Tibial nerve (tissue), 4 donors: ENCODE measurements at places on chromosomes 12 and 14. TPM values are rescaled to one million over a fixed set of nuclear protein-coding genes. Genes with fewer than 3 reads are reported as not detected.

SOX5 gene
- total RNA-seq: 41.9 TPM

SLCO1B1 gene
- total RNA-seq: 0.78 TPM

LPAR5 gene
- 11.4 TPM for total RNA-seq

GLIPR1L1 gene
- total RNA-seq: not detected

OTX2 gene
- not detected for total RNA-seq

FGD4 gene
- 78.3 TPM for total RNA-seq

TAS2R14 gene
- total RNA-seq: 2.0 TPM

OR11H7 gene
- not detected for total RNA-seq

CLEC2A gene
- not detected for total RNA-seq

DNA sequence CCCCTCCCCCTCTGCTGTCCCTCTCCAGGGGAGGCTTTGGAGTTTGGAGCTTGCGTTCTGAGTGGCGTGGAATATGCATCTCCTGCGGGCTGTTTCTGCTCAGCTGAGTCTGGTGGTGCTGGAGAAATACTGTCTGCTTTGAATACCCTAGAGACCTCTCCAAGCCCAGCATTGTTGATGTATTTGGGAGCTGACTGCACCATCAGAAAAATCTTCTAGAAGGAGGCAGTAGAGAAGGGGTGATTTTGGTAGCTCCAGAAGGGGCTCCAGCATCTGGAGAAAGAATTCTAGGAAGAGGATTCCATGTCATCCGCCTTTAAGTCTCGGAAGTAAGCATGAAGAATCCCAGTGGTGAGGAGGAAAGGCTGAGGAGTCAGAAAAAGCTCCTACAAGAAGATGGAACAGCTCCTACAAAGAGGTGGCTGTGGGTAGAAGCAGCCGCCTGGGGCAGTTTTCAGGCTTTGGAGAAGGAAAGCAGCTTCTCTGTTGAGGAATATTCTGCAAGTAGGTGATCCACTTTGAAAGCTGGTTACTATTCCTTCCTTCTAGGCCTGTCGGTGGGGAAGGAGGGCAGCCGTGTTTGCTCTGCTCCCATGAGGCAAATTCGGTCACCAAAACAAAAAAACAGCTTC is 9.7 kb downstream of the MLXIP start:
- no peak overlapping the region for H3K4me3 ChIP-seq
- no peak for DNase-seq
- no peaks in the 10 kb centered on the region for H3K4me1 ChIP-seq

GRCh38 chr14:97306133-97306759 is 509.1 kb downstream of the VRK1 start:
- no peaks in the 10 kb centered on the region for H3K36me3 ChIP-seq
- no peak for DNase-seq
- H3K27me3 ChIP-seq: no peaks in the 10 kb centered on the region

GRCh38 chr12:21828136-21828775 is 53.8 kb upstream of the KCNJ8 start:
- H3K4me3 ChIP-seq: no peak overlapping the region
- no peaks in the 10 kb centered on the region for H3K27me3 ChIP-seq
- H3K4me1 ChIP-seq: no peaks in the 10 kb centered on the region
- H3K36me3 ChIP-seq: no peaks in the 10 kb centered on the region
- DNase-seq: no peak

DNA sequence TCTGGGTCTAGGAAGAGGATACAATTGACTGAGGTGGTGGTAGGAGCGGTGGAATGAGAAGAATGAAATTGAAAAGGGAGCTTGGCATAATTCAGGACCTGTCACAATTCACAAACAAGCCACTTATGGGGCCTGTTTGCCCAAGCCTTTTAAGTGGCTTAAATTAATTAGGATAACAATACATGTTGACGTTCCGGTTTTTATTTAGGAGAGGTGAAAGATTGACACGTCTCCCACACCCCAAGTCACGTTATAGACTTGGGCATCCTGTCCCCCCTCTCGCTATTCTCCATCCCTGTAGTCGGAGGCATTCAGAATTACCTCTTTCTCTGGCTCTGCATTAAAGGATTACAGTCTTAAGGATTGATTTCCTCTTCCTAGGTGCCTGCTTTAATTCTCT is 954 bp upstream of the CALCOCO1 start:
- H3K27me3 ChIP-seq: no peaks in the 10 kb centered on the region
- H3K27ac ChIP-seq: peak overlapping the region; percentile 80
- H3K36me3 ChIP-seq: no peaks in the 10 kb centered on the region

GRCh38 chr14:76918782-76919394 is 92.7 kb downstream of the LRRC74A start:
- no peaks in the 10 kb centered on the region for H3K27me3 ChIP-seq
- no peaks in the 10 kb centered on the region for H3K36me3 ChIP-seq
- peak; percentile 91 for DNase-seq
- H3K27ac ChIP-seq: peak overlapping the region; percentile 97

DNA sequence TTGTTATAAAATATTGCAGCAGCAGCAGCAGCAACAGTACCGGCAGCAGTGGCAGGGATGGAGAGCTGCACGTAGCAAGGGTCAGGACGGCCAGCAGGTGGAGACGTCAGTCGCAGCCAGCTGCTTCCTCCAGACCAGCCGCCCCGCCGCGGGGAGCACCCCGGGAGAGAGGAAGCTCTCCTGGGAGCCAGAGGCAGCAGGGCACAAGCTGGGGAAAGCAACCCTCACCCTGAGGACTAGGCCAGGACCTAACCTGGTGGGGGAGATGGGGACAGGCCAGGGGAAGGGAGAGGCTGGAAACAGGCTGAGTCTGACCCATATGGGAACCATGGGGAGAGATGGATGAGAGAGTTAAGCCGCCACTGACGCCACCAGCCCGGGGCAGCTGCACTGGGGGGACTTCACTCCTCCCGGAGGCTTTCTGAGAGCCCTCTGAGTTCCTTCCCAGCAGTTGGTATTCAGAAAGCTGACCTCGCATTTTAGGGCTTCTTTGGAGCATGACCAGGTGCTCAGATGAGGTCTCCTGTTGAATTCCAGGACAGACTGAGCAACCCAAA is 56.3 kb downstream of the SPTB start:
- no peak overlapping the region for H3K4me3 ChIP-seq
- no peaks in the 10 kb centered on the region for H3K4me1 ChIP-seq
- DNase-seq: peak; percentile 50
- no peak overlapping the region for H3K27ac ChIP-seq

GRCh38 chr14:57962325-57963035 is 96.6 kb upstream of the SLC35F4 start:
- H3K36me3 ChIP-seq: no peaks in the 10 kb centered on the region
- no peak overlapping the region for H3K4me3 ChIP-seq
- no peak for DNase-seq
- no peak overlapping the region for H3K27ac ChIP-seq
- no peaks in the 10 kb centered on the region for H3K27me3 ChIP-seq
- peaks cover 37% of the 10 kb centered on the region for H3K4me1 ChIP-seq

DNA sequence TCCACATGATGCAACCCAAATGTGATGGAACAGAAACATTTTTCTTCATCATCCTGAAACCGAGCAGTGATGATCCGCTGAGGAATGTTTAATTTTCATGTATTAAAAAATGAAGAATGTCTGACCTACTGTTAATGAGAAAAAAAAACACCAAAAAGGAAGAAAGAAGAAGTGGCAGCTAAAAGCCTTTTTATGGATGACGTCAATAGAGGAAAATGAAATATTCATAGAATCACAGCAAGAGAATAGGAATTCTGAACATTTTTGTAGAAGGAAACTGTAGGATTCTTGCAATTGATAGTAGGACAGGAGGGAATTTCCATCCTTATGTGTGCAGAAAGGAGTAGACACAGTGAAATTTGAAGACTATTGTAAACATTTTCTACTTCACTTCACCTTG is 112.9 kb downstream of the PRKCH start:
- no peaks in the 10 kb centered on the region for H3K4me1 ChIP-seq
- no peak overlapping the region for H3K27ac ChIP-seq
- H3K4me3 ChIP-seq: no peak overlapping the region

DNA sequence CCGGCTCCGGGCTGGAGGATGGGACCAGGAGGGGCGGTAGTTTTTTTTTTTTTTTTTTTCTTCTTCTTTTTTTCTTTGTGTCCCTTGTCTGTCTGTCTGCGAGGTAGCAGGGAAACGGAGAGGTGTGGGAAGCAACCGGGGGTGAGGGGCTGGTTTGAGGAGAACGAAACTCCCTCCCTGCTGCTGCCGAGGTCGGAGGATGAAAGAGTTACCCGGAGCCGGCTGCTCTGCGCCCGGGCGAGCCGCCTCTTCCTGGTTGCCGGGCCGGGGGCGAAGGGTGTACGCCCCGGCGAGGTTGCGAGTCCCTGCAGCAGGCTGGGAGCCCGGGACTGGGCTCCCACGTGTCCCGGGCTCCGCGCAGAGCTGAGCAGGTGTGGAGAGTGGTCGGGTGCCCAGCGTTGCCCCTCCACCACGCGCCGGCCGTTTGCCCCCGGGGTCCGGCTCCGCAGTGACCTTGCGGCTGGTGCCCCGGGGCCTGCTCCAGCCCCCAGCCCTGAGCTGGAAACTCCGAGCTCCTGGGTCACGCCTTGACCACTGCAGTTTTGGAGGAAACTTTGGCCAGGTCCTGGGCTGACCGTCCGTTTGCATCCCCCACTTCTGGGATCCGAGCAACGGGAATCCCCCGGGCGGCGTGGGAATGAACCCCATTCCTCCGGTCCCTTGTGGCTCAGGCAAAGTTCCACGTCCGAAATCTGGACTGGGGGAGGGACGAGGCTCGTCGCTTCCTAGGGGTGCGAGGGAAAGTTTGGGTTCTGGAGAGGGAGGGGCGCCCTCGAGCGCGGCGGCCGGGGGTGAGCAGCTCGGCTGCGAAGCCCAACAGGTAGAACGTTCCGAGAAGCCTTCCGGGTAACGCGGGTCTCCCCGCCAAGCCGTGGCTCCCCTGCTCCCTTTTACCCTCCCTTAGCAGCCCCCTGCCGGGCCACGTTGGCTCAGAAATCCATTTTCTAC is 1.3 kb downstream of the CHST11 start:
- peaks cover 6% of the 10 kb centered on the region for H3K4me1 ChIP-seq
- H3K27ac ChIP-seq: peak overlapping the region; percentile 90
- peak overlapping the region; percentile 79 for H3K4me3 ChIP-seq
- DNase-seq: no peak
- H3K27me3 ChIP-seq: no peaks in the 10 kb centered on the region

GRCh38 chr12:124705545-124706138 is 138.2 kb upstream of the NCOR2 start:
- DNase-seq: no peak
- H3K4me3 ChIP-seq: no peak overlapping the region

DNA sequence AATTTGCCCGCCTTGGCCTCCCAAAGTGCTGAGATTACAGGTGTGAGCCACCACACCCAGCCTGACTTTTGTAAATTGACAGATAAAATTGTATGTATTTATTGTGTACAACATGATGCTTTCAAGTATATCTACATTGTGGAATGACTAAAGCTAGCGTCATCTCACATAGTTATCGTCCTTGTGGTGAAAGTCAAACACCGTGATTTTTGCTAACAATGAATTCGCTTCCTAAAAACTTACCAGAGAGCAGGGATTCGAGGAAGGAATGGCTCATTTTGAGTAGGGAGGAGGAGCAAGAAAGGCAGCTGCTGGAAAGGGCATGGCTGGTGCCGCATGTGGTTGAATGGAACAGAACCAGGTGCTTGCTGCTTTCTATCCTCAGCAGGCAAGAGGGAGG is 85.4 kb downstream of the LGMN start:
- H3K36me3 ChIP-seq: no peaks in the 10 kb centered on the region
- no peak for DNase-seq
- peaks cover 4% of the 10 kb centered on the region for H3K4me1 ChIP-seq
- no peak overlapping the region for H3K27ac ChIP-seq
- no peaks in the 10 kb centered on the region for H3K27me3 ChIP-seq

GRCh38 chr14:71489742-71490141 is 442.5 kb upstream of the RGS6 start:
- H3K36me3 ChIP-seq: no peaks in the 10 kb centered on the region
- DNase-seq: no peak

DNA sequence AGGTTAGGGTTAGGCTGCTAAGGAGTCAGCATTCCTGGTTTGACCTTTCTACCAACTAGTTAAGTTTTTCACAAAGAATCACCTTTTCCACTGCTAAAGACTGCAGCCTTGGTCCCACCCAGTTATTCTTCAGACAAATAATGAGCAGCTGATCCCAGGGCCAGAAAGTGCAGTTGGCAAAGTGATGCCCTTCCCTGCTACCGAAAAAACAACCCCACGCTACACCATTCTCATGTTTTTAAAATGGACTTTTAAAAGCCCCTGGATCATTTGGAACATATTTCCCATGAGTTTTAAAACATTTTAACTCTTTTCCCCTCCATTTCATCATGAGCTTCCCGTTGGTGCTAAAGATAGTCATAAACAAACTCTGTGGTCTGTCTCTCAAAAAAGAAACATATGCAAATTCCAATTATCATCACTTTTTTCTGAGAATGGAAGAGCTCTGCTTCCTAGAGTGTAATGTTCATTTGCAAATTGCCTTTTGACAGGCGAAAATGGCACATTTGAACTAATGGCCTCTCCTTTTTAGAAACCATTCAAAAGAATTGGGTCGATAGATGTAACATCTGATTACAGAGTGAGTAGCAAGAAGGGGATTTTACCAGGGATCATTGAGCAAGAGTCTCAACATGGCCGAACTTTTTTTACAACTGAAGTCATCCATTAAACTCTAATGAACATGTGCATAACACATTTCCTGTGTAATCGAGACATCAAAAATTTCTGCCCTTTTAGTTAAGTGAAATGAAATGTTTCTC is 129.3 kb upstream of the RAP1B start:
- H3K27ac ChIP-seq: peak overlapping the region; percentile 5
- DNase-seq: no peak
- H3K27me3 ChIP-seq: no peaks in the 10 kb centered on the region
- no peak overlapping the region for H3K4me3 ChIP-seq
- H3K36me3 ChIP-seq: no peaks in the 10 kb centered on the region

DNA sequence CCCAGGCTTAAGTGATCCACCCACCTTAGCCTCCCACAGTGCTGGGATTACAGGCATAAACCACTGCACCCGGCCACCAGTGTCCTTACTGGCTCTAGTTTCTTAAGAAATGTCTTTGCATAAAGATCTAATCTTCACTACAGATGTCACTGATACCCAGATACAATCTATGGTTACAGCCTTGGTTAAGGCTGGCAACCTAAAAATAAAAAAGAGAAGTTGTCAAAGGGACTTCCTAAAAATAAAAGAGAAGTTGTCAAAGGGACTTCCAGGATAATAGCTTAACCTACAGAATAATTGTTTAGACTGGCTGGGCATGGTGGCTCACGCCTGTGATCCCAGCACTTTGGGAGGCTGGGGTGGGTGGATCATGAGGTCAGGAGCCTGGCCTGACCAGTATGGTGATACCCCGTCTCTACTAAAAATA is 27.6 kb downstream of the ETFBKMT start:
- H3K27ac ChIP-seq: no peak overlapping the region
- peaks cover 6% of the 10 kb centered on the region for H3K36me3 ChIP-seq
- H3K27me3 ChIP-seq: no peaks in the 10 kb centered on the region
- no peak for DNase-seq

DNA sequence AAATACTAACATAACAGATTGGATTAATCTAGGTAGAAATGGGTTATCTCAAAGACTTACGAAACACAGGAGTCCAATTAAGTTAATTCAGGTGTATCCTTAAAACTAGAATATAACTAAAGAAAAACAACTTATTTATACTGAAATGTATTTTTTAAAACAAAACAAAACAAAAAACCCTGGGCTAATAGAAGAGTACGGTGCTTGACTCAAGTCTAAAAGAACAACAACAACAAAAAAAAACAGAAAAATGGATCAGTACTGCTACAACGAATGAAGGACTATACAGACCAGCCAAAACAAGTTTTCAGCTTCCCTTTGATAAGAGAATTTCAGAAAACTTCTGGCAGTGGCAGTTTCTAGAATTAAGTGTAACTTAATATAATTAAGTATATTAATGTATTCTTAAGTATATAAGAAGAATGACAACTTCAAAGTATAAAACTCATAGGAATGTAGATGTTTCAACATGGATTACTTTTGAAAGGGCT is 120.1 kb upstream of the EGLN3 start:
- no peaks in the 10 kb centered on the region for H3K27me3 ChIP-seq
- H3K4me1 ChIP-seq: peaks cover 6% of the 10 kb centered on the region
- H3K27ac ChIP-seq: no peak overlapping the region
- H3K4me3 ChIP-seq: no peak overlapping the region
- no peak for DNase-seq
